Skin of body (tissue), 3 donors: ENCODE measurements at places on chromosomes 7 and 10.

DNA sequence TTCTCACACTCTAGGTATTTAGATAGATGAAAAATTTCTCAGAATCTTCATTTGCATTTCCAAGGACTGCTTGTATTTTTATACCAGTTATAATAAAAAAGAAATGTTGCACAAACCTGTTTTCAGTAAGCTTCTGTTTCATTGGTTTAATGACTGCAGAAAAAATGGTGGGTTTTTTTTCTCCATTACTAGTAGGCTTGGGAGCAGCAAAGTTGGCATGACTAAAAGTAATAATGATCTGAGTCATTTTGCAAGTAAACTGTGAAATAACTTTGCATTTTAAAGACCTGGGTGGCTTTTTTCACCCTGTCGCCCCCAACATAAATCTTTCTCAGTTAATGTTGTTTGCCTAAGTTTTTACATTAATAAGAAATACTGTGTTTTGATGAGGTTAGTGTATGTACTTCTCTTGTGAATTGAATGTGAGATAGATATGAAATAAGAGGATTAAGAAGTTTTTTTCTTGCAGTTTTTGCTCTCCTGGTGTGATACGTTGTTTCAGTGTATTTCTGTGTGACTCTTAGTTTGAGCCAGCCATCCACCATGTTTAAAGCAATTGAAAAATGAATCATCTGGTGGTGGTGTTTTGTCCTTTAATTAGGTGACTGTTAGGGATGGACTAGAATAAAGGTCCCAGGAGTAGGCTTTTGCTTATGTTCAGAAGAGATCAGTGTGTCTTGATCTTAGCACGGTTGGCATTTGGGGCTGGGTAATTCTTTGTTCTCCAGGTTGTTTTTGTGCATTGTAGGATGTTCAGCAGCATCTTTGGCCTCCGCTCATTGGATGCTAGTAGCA, 1.8 kb downstream of the GNAI1 start:
- peak; percentile 41 for DNase-seq

- DNase-seq: no peak
Measured at GRCh38 chr7:66013938-66014337, 31.9 kb upstream of the GUSB start.

GRCh38 chr10:100749309-100750217, 4.2 kb downstream of the PAX2 start:
- DNase-seq: no peak

GRCh38 chr10:48590945-48591344, 13.9 kb downstream of the ARHGAP22 start:
- no peak for DNase-seq

- no peak for DNase-seq
Measured at GRCh38 chr10:3779158-3779741, 5.8 kb downstream of the KLF6 start.

GRCh38 chr10:93437946-93438612, 44.1 kb downstream of the MYOF start:
- peak; percentile 78 for DNase-seq

DNA sequence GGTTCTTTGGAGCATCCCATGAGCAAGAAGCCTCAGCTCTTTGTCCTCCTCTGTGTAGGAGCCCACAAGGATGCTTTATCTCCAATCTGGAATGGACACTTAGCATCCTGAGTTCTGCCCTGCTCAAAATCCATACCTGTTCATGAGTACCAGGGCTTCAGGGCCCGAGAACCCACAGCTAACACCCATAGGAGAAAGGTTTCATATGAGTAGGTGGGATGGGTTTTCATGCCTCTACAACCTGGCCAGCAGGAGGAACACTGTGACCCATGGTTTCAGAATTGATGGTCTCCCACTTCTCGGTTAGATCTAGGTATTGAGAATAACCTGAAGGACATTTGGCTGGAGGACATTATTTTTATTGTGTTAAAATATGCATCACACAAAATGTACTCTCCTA, 57.8 kb downstream of the TBXAS1 start:
- no peak for DNase-seq

GRCh38 chr10:102147561-102147960, 4.6 kb upstream of the NOLC1 start:
- no peak for DNase-seq

DNA sequence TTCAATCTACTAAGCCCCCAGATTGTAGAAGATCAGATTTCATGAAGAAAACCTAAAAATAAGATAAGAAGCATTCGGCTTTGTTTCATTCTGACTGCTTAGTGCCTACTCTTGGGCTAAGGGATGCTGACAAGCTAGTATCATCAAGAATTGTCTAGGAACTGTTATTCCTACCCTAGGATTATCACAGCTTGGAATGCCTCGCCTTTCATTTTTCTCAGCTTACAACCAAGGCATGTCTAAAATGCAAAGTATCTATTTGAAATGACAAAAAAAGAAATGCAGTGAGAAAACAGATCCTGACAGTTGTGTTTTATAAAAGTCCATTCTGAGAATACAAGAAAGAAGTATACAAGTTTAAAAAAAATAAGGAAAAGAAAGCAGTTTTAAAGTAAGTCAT, 441.0 kb downstream of the KCNMA1 start:
- DNase-seq: no peak

GRCh38 chr7:155692317-155692716, 47.9 kb downstream of the RBM33 start:
- no peak for DNase-seq

DNA sequence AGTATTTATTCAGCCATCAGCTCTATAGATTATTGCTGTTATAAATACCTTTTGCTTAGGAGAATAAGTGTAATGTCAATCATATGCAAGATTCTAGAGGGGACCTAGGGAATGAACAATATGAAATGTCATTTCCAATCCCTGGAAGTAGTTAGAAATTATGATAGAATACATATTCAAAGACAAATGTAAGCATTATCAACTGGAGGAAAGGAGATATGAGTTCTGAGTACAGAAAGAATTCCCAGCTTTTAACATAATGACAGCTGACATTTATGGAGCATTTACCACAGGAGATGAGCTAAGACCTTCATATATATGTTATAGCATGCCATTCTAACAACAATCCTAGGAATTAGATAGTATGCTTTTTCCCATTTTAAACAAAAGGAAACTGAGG, 86.2 kb downstream of the FAM13C start:
- DNase-seq: no peak

- DNase-seq: no peak
Measured at GRCh38 chr10:90993340-90993739, 72.5 kb upstream of the ANKRD1 start.

DNA sequence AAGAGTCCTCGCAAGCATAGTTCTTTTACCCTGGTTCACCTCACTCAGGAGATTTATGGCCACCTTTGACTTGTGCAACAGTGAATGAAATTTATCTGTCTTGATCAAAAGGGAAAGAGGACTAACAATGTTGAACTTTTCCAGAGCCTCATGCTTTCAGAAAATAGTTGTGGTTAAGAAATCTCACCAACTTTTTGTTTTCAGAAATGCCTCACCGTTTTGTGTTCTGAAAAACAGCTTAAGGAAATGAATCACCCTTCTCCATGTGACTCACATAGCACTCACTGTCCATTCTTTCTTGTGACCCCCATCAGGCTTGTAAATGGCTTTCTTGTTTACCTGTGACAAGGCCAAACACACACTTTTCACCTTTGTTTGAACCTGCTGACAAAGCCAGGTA, 148.6 kb upstream of the FAM3C start:
- DNase-seq: no peak

DNA sequence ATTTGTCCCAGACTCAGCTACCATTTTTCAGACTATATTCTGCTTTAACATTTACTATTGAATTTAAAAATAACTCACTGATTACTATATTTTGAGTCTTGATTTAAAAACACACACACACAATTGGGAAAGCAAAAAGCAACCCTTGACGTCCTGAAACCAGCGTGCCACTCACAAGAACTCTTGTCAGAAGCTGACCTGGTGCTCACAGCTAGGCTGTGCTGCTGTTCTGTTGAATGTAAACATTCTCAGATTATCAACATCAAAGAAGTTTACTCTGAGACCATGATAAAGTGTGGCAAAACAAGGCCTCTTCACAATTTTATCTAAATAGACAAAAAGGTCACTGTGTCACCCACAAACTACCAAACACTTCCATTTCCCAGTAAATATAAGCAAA, 62.6 kb upstream of the CACNA2D1 start:
- no peak for DNase-seq

DNA sequence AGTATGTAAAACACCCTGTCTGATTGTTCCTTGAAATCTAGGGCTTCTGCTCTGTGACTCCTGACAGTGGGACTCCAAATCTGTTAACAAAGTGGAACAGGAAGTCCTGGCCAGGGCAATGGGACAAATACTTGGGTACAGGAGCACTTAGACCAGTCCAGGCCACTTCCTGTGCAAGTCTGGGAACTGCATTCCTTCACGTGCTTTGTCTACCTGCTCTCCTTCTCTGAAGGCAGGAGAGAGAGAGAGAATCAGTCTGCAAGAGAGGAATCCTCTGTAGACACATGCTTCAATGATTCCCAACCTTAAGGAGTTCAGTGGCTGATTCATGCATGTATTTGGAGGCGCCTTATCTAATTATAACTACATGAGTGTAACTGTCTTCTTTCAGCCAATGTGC, 530.2 kb downstream of the GATA3 start:
- DNase-seq: no peak

GRCh38 chr7:5425507-5426225, 2.0 kb upstream of the TNRC18 start:
- DNase-seq: peak; percentile 94

DNA sequence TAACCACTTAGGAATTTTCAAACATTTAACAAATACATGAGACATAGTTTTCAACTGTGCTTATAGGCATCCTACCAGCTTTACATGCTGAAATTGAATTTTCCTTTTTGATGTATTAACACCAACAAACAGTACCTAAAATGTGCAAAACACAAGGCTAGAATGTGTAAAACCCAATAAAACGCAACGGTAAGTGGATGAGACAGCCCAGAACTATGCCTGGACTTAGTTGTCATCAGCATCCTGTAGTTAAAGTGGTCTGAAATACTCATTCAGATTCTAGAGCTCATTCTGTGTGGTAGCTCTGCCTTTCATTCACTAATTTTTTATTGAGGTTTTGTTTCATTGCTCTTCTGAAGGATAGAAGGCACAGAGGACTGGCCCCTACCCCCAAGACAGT, 137.1 kb downstream of the BMPER start:
- DNase-seq: no peak

DNA sequence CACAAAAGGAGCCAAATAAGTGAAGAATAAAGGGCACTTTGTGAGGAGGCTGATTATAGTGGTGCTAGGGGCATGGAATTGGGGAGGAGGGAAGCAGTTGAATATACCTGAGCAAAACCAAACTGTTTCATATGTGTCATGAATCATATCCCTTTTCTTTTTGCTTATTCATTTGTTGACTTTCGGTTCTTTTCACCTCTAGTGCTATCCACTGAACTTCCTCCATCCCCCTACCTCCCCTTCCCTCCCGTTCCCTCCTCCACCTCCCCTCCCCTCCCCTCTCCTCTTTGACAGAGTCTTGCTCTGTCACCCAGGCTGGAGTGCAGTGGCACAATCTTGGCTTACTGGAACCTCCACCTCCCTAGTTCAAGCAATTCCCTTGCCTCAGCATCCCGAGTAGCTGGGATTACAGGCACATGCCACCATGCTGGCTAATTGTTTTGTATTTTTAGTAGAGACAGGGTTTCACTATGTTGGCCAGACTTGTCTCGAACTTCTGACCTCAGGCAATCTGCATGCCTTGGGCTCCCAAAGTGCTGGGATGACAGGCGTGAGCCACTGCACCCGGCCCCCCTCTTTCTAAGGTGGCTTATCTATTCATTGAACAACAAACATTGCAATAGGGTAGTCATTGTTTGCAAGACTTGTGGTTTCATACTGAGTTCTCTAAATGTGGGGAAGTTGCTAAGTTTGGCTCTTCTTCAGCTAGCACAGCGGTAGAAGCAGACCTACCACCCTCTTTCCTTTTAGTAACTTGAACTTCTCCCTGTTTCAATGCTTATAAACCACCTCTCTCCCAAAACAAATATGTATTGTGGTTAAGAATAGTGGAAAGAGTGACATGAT, 150.4 kb upstream of the PRPS1L1 start:
- DNase-seq: no peak

DNA sequence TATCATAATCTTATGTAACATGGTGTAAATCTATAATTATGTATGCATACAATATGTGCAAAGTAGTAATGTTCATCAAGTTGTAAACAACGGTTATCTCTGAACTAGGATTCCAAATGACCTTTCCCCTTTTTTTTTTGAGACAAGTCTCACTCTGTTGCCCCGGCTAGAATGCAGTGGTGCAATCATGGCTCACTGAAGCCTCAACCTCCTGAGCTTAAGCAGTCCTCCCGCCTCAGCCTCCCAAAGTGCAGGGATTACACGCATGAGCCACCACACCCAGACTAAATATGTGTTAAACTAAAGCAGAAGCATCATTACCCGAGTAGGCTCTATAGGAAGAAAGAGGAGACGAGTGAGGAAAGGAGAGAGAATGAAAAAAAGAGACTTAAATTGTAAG, 7.8 kb upstream of the KMT2C start:
- DNase-seq: no peak

DNA sequence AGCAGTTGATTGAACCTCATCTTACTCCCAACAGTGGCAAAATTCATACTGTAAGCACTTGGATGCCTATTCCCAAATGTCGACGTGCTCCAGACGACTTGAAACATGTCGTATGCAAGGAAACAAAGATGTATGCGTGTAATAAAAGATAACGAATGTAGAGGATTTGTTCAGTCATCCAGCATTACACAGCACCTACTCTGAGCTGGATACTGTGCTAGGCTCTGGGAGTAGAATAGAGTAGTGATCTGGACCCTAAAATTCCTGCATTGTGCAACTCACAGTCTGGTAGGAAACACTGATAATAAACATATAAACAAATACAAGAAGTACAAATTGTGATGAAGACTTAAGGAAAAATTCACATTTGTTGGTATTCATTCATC, 5.6 kb upstream of the TBX20 start:
- DNase-seq: no peak

DNA sequence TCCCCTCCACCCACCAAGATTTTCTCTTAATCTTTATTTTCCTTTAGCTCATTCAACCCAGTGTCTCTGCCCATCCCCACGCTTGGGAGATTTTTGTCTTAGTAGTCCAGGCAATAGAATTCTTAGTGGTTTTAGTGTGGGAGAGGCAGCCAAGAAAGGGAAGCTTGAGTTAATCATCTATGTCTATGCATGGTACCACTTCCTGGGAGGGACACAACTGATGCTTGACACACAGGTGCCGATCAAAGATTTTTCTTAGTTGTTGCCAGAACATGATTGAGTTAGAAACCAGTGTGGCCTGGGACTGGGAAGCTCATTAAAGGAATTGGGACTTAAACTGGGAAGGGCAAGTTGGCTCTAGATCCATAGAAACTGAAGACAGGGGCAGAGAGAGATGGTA, 3.1 kb downstream of the STRA8 start:
- no peak for DNase-seq

- DNase-seq: no peak
Measured at GRCh38 chr7:20238754-20239324, 21.7 kb upstream of the MACC1 start.

DNA sequence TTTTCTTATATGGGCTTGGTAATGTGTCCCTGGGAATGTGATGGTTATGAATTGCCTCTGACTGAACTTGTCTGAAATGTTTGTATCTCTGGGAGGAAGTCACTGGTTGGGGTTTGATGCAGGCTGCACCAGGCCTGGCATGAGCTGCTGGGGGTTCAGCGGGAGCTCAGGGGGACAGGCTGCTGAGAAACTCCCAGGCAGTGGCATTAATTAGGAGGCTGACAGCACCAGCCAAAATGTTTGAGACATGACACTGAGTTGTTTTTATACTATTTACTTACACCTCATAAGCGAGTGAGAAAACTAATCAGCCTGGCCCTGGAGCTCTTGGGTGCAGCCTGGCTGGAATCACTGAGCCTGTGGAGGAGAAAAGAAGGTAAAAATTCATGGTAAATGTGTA, 124.1 kb upstream of the SORCS3 start:
- DNase-seq: no peak
